ENCODE measurements at places on chromosomes 2 and 18. TPM values are rescaled to one million over a fixed set of nuclear protein-coding genes. Genes with fewer than 3 reads are reported as not detected.

DNA sequence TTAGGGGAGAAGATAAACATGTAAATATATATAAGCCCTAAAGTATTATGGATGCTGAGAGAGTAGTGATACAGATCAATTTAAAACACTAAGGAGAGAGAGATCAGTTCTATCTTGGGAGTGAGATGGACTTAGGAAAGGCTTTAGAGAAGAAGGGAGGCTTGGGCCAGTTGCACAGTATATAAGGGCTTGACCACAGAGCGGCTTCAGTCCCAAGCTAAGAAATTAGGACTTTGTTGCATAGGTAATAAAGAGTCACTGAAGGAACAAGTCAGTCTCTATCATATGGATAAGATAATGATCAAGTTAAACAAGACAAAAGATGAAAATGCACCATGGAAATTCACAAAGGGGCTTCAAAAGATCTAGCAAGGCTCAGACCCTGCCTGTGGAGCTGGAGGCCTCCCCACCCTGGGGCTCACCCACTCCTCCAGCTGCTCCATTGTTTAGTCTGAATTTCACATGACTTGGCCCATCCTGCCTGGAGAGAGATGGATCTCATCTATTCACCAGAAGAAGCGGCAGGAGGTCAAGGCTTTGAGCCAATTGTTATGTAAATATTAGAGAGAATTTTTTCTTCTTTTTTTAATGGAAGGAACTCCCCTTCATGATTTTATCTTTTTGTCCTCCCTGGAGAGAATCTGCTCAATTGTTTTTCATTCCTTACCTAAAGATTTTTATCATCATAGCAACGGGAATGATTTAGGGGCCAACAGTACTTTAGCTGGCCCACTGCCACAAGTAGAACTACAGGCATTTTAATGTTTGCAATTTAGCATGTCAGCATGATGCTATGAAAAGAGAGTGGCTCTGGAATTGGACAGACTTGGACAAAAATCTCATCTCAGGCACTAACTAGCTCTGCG lies 44.0 kb downstream of the GYPC start:
- no peak for DNase-seq

- DNase-seq, result peak; percentile 97
Measured at GRCh38 chr2:234029150-234029733, 21.3 kb upstream of the SPP2 start.

GRCh38 chr2:29053223-29053622 lies 21.1 kb downstream of the PCARE start:
- no peak for DNase-seq

DNA sequence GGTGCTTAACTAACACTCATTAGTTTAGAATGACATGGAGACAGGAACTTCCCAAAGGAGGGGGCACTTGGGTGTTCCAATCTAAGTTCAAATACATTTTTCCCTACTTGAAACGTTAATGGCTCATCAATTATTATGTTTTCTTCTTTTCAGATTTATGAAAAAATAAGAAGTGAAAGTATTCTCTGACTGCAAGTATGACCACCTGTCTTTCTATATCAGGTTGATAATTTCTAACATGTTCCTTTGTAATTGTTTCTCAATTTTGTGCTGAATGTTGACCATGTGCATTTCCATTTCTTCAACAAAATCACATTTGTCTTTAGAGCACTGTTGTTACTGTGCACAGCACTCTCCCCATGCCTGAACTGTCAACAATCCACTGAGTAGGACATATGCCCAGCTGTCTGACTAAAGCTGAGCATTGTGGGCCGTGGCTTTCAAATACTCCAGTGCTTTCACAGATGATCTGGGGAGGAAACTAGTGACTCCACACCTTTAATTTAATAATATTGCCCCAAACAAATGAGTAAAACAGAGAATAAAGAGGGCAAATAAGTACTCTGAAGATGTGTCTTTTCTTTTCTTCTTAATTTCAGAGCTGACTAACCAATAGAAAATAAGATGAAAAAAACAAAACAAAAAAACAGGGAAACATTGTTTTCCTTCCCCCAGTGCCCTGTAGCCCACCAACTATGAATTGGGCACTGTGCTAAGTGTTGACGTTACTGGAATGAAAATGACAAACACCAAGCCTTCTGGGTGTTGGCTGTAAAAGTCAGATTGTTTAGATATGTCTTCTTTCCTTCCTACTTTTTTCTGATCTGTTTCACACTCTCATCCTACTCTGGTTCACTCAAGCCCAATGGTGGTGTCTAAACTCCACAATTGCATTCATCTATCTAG lies 16.0 kb downstream of the LANCL1 start:
- no peak for DNase-seq

DNA sequence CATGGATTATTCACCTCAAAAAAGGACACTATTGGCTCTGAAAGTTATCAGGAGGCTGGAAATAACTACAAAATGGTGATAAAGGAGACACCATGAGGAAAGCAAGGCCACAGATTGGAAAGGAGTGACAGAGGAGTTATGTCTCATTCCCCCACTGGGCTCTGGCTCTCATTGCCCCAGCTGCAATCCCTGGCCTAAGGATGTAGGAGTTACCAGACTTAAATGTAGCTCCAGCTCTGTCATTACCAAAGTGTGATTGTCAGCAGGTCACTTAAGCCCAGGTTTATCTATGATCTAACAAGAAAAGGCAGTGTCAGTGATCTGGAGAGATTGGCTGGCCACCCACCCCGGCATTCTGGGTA lies 1228.2 kb upstream of the DDX18 start:
- DNase-seq, result no peak

DNA sequence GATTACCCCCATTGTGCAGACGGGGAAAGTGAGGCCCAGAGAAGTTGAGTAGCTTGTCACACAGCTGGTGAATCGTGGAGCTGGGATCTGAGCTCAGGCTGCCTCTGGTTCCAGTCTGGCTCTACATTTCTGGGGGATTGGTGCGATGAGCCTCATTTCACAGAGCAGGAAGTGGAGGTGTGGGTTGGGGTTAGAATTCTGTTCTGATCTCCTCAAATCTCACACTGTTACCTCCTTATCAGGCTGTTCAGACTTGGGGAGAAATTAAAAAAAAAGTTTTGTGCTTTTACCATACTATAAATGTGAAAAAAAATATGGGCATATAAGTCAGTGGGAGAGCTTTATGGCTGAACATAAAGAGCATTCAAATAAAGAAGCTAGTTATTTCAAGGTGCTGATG lies 21.6 kb downstream of the SH3RF3 start:
- DNase-seq, result no peak

DNA sequence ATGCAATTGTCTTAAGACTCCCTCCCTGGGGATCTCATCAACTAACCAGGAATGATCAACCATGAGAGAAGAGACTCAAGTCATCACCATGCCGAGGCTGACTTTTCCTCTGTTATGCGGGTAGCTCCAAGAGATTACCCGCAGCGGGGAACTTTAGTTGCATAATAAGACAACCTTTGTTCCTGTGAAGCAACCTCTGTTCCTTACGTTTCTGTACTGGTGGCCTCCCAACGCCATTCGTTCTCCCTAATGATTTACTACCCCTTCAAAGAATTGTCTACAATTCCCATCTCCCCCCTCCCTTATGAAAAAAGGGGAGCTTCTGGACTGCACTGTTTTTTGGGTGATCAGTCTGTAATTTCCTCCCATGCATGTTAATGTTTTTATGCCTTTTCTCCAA lies 66.1 kb upstream of the LRPPRC start:
- peak; percentile 66 for DNase-seq

DNA sequence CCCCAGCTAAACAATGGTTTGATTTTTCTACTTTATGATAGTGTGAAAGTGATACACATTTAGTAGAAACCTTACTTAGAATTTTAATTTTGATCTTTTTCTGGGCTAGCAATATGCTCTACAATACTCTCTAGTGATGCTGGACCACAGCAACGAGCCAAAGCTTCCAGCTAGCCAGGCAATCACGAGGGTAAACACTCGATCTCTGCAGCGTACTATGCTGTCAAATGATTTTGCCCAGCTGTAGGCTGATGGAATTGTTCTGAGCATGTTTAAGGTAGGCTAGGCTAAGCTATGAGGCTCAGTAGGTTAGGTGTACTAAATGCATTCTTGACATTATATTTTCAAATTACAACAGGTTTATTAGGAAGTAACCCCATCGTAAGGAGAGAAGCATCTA lies 207.5 kb downstream of the LRRTM4 start:
- DNase-seq, result no peak

DNA sequence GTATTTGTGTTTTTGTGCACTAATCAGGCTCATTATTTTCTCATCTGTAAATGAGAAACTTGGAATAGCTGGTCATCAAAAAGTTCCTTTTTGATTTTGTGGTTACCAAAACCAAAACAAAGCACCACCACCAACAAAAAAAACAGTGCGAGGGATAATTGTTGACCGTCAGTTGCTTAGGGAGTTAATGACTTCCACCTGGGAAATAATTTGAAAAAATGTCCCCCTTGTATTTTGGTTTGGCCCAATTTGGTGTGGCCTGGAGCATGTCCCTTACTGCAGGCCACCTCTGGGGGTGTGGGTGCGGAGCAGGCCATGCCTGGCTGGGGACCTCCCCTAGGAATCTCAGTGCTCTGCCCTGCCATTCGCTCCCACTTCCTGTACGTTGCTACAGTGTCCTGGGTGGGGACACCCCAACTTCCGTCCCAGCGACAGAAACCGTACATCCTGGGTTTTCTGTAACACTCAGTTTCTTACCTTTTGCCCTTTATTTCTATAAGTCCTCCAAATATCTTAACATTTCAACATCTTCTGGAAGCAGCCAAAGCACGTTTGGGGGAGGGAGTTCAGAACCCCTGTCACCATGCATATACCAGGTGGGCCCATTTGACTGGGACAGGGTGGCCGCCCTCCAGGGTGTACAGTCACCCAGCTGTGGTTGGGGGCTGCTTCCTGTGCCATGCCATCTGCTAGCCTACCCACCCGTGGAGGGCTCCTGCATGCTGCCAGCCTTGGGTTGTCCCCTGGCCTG lies 31.3 kb downstream of the NCK2 start:
- no peak for DNase-seq

GRCh38 chr18:68447286-68447685 lies 267.6 kb downstream of the TMX3 start:
- DNase-seq, result peak; percentile 56

GRCh38 chr2:186299610-186300009 lies 186.4 kb upstream of the ZC3H15 start:
- no peak for DNase-seq

Gene RPRM
- 0.30 TPM for total RNA-seq

Gene TTC27
- total RNA-seq, result 32.3 TPM

Gene SKA1
- 0.20 TPM for total RNA-seq

Gene TTR
- not detected for total RNA-seq

Gene HEATR5B
- 31.6 TPM for total RNA-seq

Gene AQP12A
- total RNA-seq, result not detected

Gene PAIP2B
- total RNA-seq, result 1.2 TPM

Gene CCDC85A
- total RNA-seq, result 0.15 TPM

Gene REG3G
- total RNA-seq, result not detected
